ENCODE measurements at places on chromosomes 6 and 20. TPM values are rescaled to one million over a fixed set of nuclear protein-coding genes. Genes with fewer than 3 reads are reported as not detected.

DNA sequence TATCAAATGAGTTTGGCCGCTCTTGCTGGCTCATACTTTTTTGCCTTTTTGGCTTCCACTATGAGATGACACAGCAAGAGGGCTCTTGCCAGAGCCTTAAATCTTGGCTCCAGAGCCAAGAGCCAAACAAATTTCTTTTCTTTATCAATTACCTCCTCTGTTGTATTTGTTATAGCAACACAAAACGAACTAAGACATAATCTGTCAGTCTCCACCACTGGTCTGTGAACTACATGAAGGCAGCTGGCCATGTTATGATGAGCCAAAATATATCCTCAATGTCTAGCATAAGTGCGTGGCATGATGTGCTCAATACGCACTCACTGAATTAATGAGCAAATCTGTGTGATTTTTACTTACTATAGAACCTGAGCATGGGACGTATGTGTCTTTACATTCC, 220.0 kb upstream of the ZNF217 start:
- no peak for DNase-seq

DNA sequence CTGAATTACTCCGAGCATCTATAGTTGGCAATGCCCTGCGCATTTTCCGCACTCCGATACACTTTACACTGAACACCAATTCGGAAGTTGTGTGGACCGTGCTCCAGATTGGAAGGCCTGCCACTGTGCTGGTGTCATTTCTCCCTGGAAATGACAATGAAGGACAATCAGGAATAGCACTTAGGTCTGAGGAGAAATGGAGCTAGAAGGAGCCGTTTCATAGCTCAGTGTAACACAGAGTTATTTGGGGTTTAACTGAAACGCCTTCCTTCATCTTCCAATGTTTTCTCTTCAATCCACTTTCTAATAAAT, 501 bp upstream of the PLA2G7 start:
- no peak for DNase-seq

- no peak for DNase-seq
Measured at GRCh38 chr20:34544109-34544796, 14.3 kb upstream of the MAP1LC3A start.

DNA sequence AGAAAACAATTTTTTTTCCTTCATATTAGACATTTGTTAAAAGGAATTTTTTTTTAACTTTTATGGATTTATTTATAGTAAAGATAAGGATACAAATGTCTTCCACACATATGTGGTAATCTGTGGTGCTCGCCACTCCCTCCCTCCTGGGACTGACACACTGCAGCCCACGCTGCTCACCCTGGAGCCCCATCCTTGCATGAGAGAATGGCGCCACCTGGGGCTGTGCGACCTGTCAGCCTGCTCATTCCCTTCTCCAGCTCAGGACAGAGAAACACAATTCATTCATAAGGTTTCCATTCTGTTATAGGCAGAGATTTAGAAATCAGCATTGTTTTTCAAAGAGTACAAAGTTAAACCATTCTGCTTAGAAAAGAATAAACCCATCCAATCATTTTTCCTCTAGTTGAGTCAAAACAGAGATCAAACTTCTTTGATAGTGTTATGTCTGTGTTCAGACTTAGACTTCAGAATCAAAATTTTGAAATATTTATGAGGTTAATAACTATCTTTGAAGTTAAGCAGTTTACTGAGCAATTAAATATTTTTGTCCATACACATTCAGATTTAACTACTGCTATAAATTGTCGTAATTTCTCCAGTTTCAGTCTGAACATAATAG, 42.8 kb upstream of the DYNLRB1 start:
- no peak for DNase-seq

DNA sequence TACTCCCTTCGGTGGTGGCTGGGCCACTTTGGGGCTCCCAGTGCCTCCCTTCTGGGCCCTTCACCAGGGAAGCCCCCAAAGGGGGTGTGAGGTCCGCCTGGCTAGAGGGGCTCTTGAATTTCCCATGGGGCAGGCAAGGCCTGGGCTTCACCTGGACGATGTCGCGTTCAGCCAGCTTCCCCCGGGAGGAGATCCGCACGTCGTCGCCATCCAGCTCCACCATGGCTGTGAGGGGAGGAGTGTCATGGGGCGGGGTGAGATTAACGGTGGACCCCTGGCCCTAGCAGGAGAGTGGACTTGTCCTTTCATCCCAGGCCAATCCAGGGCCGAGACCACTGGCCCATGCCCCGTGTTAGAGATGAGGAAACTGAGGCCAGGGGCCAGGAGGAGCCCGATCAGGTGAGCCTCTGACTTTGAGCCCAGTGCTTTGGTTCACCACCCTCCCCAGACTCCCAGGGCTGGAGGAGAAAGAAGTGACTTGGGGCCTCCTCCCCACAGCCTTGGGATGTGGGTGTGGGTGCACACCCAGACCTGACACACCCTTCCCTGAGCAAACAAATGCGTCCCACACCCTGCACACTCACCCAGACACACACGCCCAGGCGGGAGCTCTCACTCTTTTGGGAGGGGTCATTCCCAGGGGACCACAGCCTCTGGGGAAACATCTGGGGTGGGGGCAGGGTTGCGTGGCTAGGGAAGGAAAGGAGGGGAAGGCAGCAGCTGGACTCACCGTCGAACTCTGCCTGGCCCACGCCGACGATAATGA, 46.1 kb downstream of the RAB44 start:
- no peak for DNase-seq

GRCh38 chr6:40721271-40721952, 134.2 kb upstream of the LRFN2 start:
- no peak for DNase-seq

DNA sequence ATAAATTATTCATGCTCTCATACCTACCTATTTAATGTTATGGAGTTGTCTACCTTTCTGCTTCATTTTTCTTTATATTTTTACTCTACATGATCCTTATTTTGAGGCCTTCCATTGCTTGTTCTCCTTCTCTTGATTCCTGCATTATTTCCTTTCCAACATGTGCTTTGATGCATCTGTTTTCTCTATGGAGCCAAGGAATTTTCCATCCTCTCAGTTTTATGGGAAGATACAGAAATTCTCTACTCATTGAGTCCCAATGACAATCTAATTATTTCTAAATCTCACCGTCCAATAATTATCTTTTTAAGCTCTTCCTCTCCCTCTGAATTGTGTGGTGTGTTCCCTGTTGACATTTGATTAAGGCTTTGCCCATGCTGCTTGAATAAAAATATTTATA, 136.0 kb downstream of the PACRG start:
- no peak for DNase-seq

DNA sequence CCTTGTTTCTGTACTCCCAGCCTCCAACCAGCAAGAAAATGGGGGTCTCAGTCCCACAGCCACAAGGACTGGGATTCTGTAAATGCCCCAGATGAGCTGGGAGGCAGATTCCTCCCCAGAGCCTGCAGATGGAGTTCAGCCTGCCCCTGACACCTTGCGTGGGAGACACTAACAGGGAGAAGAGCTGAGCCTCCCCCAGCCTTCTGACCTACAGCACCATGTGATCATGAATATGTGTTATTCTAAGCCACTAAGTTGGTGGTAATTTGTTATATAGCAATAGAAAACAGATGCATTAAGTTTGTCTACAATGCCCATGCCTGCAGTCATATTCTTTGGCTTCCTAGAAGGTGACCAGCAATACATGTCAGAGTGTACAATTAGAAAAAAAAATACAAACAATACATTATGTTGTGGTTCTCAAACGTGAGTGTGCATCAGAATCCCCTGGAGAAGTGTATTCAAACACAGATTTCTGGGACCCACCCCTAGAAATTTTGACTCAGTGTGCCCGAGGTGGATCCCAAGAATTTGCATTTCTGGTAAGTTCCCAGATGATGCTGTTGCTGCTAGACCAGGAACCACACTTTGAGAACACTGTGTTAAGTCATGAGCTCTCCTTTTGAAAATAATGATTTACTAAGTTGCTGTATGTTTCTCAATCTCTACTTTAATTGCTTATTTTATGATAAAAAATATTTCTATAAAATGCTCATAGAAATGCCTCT, 39.9 kb downstream of the SLC22A3 start:
- DNase-seq: no peak

GRCh38 chr6:10583509-10583901, 62.4 kb downstream of the GCNT2 start:
- no peak for DNase-seq

GRCh38 chr6:131937226-131937625, 13.9 kb downstream of the CCN2 start:
- DNase-seq: no peak

DNA sequence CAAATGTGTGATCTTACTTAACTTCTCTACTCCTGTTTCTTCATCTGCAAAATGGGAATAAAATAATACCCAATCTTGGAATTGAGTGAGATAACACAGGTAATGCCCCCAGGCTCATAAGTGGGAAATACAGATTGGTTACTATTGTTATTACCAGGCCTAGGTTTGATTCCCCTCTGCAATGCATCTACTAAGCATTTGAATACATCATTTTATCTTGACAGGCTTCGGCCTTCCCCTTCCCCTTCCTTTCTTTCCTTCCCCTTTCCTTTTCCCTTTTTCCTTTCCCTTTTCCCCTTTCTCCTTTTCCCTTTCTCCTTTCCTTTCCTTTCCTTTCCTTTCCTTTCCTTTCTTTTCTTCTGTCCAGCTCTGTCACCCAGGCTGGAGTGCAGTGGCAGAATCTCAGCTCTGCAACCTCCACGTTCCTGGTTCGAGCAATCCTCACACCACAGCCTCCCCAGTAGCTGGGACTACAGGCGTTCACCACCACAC, 7.3 kb upstream of the HNF4A start:
- DNase-seq: no peak

DNA sequence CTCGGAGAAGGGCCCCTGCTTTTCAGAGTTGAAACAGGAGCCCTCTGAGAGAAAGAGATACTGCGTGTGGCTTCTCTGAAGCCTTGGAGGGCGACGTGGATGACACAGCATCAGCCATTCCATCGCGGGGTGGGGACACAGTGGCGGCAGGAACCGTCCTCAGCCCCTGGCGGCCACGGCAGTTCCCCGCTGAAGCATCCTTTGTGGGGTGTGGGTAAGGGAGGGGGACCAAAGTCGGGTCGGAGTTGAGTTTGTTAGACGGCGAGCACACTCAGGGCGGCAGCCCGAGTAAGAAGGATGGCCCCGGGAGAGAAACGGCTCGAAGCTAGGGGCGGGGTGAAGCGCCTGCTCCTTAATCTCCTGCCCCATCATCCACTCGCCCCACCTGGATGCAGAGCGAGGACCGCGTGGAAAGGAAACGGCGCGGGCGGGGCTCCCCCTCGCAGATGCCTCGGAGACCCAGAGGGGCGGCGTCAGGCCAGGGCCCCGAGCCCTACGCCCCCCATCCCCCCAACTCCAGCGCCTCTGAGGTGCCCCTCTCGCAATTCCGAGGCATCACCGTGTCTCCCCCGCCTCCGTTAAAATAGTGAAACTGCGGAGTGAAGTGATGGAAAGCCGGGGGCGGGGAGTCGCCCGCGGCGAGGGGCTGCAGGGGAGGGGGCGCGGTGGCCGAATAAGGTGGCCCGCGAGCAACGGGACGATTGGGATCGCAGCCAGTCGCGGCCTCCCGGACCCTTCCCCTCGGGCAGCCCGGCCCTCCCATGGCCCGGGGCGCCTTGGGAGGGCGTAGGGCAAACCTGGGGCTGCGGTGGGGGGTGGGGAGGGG, 796 bp upstream of the RREB1 start:
- no peak for DNase-seq

- no peak for DNase-seq
Measured at GRCh38 chr20:60749804-60750602, 502.1 kb upstream of the CDH4 start.

DNA sequence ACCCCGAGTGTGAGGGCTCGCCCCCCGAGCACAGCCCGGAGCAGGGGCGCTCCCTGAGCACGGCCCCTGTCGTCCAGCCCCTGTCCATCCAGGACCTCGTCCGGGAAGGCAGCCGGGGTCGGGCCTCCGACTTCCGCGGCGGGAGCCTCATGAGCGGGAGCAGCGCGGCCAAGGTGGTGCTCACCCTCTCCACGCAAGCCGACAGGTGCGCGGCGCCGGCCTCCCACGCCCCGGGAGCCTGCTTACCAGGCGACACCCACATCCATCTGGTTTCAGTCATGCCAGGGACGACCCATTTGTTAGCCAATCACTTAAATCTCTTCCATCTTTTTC, 73.5 kb upstream of the PBOV1 start:
- DNase-seq: no peak

- DNase-seq: no peak
Measured at GRCh38 chr20:22180244-22180643, 404.1 kb downstream of the FOXA2 start.

- DNase-seq: no peak
Measured at GRCh38 chr6:32371229-32371628, 474 bp downstream of the TSBP1 start.

DNA sequence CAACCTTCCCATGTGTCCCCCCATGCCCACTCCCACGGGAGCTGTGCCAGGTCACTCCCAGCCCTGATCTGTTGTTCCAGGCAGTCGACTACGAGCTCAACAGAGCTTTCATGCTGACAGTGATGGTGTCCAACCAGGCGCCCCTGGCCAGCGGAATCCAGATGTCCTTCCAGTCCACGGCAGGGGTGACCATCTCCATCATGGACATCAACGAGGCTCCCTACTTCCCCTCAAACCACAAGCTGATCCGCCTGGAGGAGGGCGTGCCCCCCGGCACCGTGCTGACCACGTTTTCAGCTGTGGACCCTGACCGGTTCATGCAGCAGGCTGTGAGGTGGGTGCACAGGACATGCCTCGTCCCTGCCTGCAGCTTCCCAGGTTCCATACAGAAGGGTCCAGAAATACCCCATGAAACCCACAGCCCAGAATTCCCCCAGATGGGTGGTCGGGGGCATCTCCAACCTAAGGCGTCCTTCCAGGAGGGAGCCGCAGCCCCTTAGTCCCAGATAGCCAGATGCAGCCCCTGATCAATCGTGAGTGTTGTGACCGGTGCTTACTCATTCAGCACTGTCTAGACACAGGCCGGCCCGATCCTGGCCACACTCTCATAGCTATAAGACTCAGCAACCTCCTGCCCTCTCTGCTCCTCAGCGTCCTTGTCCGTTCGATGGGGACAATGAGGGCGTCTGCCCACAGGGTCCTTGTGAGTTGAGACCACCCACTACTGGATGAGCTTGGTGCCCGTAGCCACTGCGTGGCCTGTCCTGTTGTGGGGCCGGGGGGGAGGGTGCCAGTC, 142.1 kb downstream of the TAF4 start:
- DNase-seq: no peak

GRCh38 chr20:47466704-47467459, 34.8 kb upstream of the NCOA3 start:
- DNase-seq: no peak

GRCh38 chr6:163964789-163965188, 550.3 kb downstream of the QKI start:
- DNase-seq: no peak

GRCh38 chr6:14933183-14933544, 312.7 kb upstream of the JARID2 start:
- no peak for DNase-seq

The WFDC10B gene
- total RNA-seq: not detected

The SLA2 gene
- not detected for total RNA-seq

The LAMA2 gene
- total RNA-seq: 2.7 TPM

The PAK5 gene
- total RNA-seq: not detected

The HLA-DQB2 gene
- not detected for total RNA-seq

The HLA-DOB gene
- total RNA-seq: 0.58 TPM

The CRIP3 gene
- not detected for total RNA-seq

The SNX21 gene
- total RNA-seq: 29.0 TPM

The BTNL2 gene
- total RNA-seq: not detected

The TRIM40 gene
- not detected for total RNA-seq

All from epithelial cell of proximal tubule (primary cell).